ENCODE measurements at places on chromosomes 4 and X. TPM values are rescaled to one million over a fixed set of nuclear protein-coding genes. Genes with fewer than 3 reads are reported as not detected.

Gene SPACA5
- total RNA-seq, result not detected

Gene FGD1
- total RNA-seq, result not detected

Gene TEX11
- not detected for total RNA-seq

Gene TEC
- 3.7 TPM for total RNA-seq

Gene CEP135
- total RNA-seq, result 35.9 TPM

- H3K36me3 ChIP-seq, result no peaks in the 10 kb centered on the region
- no peak for DNase-seq
- no peak overlapping the region for H3K27ac ChIP-seq
- H3K4me1 ChIP-seq, result no peaks in the 10 kb centered on the region
- H3K27me3 ChIP-seq, result no peaks in the 10 kb centered on the region
Observed at GRCh38 chrX:54695816-54696487, 102.1 kb downstream of the ITIH6 start.

GRCh38 chr4:45750721-45751120, 373.1 kb downstream of the GABRG1 start:
- DNase-seq, result no peak
- H3K27ac ChIP-seq, result no peak overlapping the region
- H3K4me3 ChIP-seq, result no peak overlapping the region
- no peaks in the 10 kb centered on the region for H3K27me3 ChIP-seq
- no peaks in the 10 kb centered on the region for H3K4me1 ChIP-seq

- H3K27ac ChIP-seq, result no peak overlapping the region
- no peaks in the 10 kb centered on the region for H3K36me3 ChIP-seq
- H3K4me3 ChIP-seq, result no peak overlapping the region
- no peak for DNase-seq
Observed at GRCh38 chr4:171142045-171142444, 671.2 kb upstream of the GALNTL6 start.

DNA sequence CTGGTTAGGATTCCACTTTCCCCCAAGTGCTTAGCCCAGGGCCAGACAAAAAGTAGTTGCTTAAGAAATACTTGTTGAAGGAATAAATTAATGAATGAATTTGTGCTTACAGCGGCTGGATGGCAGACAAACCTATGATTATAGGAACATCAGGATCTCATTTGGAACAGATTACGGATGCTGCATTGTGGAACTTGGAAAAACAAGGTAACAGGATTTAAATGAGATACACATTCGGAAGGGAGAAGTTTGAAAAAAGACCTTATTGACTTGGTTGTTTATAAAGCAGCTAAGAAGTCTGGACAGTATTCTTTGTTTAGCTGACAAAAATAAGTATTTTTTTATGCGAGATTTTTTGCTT, 572 bp downstream of the EXOSC9 start:
- peak overlapping the region; percentile 88 for H3K27ac ChIP-seq
- peak overlapping the region; percentile 98 for H3K4me3 ChIP-seq
- peaks cover 15% of the 10 kb centered on the region for H3K36me3 ChIP-seq

DNA sequence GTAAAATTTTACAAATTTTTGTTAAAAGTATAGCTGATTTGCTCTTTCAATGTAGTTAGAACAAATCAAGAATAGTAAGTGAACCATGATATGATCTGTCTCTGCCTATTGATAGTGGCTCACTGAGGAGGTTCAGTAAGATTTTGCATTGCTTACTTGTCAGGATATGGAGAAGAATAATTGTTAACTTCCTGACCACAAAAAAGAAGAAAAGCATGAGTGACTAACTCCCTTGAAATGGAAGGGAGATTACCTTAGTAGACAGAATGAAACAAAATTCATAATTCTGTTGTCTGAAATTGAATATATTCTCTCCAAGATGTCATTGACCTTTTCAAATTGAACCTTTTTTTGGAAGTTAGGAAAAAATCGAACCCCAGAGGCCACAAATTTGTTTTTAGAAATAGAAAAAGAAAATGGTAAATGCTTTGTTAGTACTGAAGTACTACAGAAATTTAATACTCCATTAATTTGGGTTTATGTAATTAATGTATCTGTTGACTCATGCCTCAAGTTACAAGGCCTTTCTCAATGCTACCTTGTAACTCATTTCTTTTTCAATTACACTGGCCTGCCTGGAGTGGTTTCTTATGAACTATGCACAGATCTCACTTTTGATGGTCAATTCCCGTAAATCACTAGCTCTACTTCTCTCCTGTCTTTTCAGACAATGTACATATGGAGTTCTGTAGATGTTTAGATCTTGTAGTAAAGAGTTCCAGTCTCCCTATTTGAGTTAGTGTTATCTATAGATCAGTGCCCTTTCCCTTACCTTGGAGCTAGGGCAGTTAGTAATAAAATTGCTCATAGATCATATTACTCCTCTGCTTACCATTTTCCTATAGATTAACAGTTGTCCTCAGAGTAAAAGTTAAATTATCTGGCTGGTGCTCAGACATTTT, 139.3 kb downstream of the TLL1 start:
- no peak overlapping the region for H3K27ac ChIP-seq
- H3K36me3 ChIP-seq, result no peaks in the 10 kb centered on the region
- no peaks in the 10 kb centered on the region for H3K27me3 ChIP-seq

DNA sequence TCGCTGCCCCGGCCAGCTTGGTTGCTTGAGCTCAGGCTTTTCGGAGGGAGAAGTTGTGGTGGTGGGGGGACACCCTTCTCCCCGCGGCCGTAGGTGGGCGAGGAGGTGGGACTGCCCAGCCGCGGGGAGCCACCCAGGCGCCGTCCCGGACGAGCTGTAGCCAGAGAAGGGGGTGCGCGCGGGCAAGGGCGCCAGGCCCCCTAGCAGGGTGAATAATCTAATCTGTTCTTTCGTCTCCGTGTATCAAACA, 3.1 kb downstream of the MID1IP1 start:
- peaks cover 31% of the 10 kb centered on the region for H3K4me1 ChIP-seq
- H3K27me3 ChIP-seq, result no peaks in the 10 kb centered on the region
- peak overlapping the region; percentile 72 for H3K4me3 ChIP-seq
- DNase-seq, result no peak
- H3K36me3 ChIP-seq, result no peaks in the 10 kb centered on the region

DNA sequence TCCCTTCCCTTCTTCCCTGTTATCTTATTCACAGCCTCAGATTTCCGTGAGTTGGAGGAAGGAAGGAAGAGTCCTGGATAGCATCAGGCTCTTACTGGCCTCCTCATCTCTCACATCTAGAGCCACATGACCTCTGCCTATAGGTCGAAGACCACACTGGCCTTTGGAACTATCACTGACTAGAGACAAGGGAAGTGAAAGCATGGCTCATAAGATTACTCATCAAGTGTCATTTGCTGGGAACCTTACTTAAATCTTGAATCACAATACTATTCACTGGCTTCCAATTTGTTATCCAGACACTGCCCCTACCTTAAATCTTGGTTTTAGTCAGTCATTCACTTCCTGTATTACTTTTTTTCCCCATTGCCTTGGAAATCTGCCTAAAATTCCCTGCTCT, 61.6 kb upstream of the MTMR8 start:
- H3K4me3 ChIP-seq, result no peak overlapping the region
- H3K36me3 ChIP-seq, result no peaks in the 10 kb centered on the region
- H3K27ac ChIP-seq, result no peak overlapping the region
- DNase-seq, result no peak
- H3K4me1 ChIP-seq, result no peaks in the 10 kb centered on the region
- H3K27me3 ChIP-seq, result no peaks in the 10 kb centered on the region

- H3K4me1 ChIP-seq, result no peaks in the 10 kb centered on the region
- no peaks in the 10 kb centered on the region for H3K36me3 ChIP-seq
- no peak for DNase-seq
- H3K4me3 ChIP-seq, result no peak overlapping the region
- H3K27ac ChIP-seq, result no peak overlapping the region
Observed at GRCh38 chr4:142030010-142030409, 393.6 kb downstream of the IL15 start.

GRCh38 chr4:19657856-19658255, 593.8 kb upstream of the SLIT2 start:
- H3K4me3 ChIP-seq, result no peak overlapping the region
- H3K27ac ChIP-seq, result no peak overlapping the region
- H3K36me3 ChIP-seq, result no peaks in the 10 kb centered on the region
- no peaks in the 10 kb centered on the region for H3K27me3 ChIP-seq

- H3K4me3 ChIP-seq, result peak overlapping the region; percentile 98
- DNase-seq, result no peak
- H3K27ac ChIP-seq, result peak overlapping the region; percentile 98
- no peaks in the 10 kb centered on the region for H3K27me3 ChIP-seq
- H3K4me1 ChIP-seq, result peaks cover 15% of the 10 kb centered on the region
Observed at GRCh38 chrX:41332408-41333002, 1.5 kb upstream of the DDX3X start.

DNA sequence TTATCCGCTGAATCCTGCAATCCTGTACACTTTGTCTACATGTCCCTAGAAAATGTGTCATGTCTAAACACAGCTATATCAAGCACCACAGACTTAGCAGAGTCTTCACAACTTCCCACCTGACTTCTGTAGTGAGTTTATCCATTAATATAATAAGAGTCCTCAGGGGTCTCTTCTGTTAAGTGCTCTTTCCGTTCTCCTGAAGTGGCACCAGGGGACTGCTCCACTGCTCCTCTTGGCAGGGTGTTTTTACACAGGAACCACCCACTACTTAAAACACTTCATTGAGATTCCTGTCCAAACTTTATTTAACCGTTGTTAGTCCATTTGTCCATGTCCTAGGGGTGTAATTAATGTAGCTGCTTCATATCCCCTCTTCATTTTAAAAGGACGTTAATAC, 1000.4 kb downstream of the STPG2 start:
- no peaks in the 10 kb centered on the region for H3K36me3 ChIP-seq
- no peaks in the 10 kb centered on the region for H3K27me3 ChIP-seq
- H3K27ac ChIP-seq, result no peak overlapping the region

- no peak overlapping the region for H3K27ac ChIP-seq
- H3K4me3 ChIP-seq, result no peak overlapping the region
- H3K27me3 ChIP-seq, result no peaks in the 10 kb centered on the region
- no peak for DNase-seq
- H3K36me3 ChIP-seq, result no peaks in the 10 kb centered on the region
Observed at GRCh38 chr4:110484029-110484428, 8.1 kb downstream of the ENPEP start.

GRCh38 chrX:26922278-26922677, 540.9 kb downstream of the PPP4R3C start:
- no peak overlapping the region for H3K27ac ChIP-seq
- no peak for DNase-seq

- no peaks in the 10 kb centered on the region for H3K36me3 ChIP-seq
- no peak for DNase-seq
- no peak overlapping the region for H3K27ac ChIP-seq
- H3K27me3 ChIP-seq, result no peaks in the 10 kb centered on the region
Observed at GRCh38 chrX:129963729-129964128, 18.7 kb upstream of the BCORL1 start.

- H3K27me3 ChIP-seq, result no peaks in the 10 kb centered on the region
- no peak overlapping the region for H3K4me3 ChIP-seq
- no peaks in the 10 kb centered on the region for H3K4me1 ChIP-seq
- H3K36me3 ChIP-seq, result no peaks in the 10 kb centered on the region
- no peak for DNase-seq
Observed at GRCh38 chrX:100395781-100396180, 14.3 kb downstream of the PCDH19 start.

- H3K36me3 ChIP-seq, result no peaks in the 10 kb centered on the region
- DNase-seq, result no peak
- no peaks in the 10 kb centered on the region for H3K27me3 ChIP-seq
- H3K4me3 ChIP-seq, result no peak overlapping the region
- no peaks in the 10 kb centered on the region for H3K4me1 ChIP-seq
Observed at GRCh38 chr4:3445829-3446545, 4.2 kb downstream of the HGFAC start.

All from CD4-positive, alpha-beta memory T cell (primary cell).